ENCODE measurements at places on chromosomes 6 and 20.

GRCh38 chr20:47102629-47103028 lies 208.0 kb downstream of the EYA2 start:
- no peak for DNase-seq

DNA sequence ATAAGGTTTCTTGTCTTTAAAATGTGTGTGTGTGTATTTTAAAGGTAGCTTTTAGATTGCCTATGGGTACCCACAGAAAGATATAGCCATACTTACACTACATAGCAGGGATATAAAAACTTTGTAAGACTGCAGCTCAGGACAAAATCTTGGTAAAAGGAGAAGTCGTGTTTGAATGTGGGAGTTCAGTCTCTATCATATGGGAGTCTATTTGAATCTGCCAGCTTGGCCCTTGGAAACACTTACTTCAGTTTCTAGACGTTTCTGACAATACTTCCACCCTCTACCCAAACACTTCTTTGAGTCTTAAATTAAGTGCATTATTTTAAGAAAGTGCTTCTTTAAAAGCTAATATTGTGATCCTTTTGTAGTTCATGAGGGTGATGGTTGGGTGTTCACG lies 155.7 kb downstream of the CARMIL1 start:
- DNase-seq = no peak

- no peak for DNase-seq
Observed at GRCh38 chr20:7660165-7660564, 280.1 kb downstream of the HAO1 start.

GRCh38 chr6:132020138-132020581 lies 69.0 kb upstream of the CCN2 start:
- no peak for DNase-seq

GRCh38 chr6:155493694-155494143 lies 38.1 kb upstream of the NOX3 start:
- no peak for DNase-seq

DNA sequence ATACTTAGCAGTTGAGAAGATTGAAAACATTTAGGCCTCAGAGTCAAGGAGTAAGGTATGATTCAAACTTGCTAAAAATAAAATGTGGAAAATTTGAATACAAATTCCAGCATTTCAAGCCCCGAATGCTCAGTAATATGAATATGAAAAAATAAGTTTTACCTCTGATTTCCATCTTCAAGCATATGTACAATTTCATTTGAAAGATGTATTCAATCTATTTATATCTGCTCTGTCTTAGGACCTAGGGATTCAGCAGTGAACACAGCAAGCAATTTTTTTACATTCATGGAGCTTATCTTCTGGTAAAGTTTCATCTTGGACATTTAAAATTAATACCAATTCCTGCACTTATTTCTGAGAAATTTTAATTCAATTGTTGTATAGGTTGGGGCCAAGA lies 262.7 kb upstream of the FOXQ1 start:
- no peak for DNase-seq
